ENCODE measurements at places on chromosomes 2 and 18. TPM values are rescaled to one million over a fixed set of nuclear protein-coding genes. Genes with fewer than 3 reads are reported as not detected.

The ERCC3 gene
- polyA plus RNA-seq: 16.4 TPM

The ACTG2 gene
- 17.1 TPM for polyA plus RNA-seq

The LBX2 gene
- 1.3 TPM for polyA plus RNA-seq

The CFAP53 gene
- 0.04 TPM for polyA plus RNA-seq

The ABHD1 gene
- polyA plus RNA-seq: 0.79 TPM

The TACR1 gene
- polyA plus RNA-seq: 0.18 TPM

The STAT4 gene
- 3.9 TPM for polyA plus RNA-seq

The RAPGEF4 gene
- polyA plus RNA-seq: 2.7 TPM

The SCN9A gene
- polyA plus RNA-seq: 0.45 TPM

The CHN1 gene
- 3.0 TPM for polyA plus RNA-seq

The CDK15 gene
- polyA plus RNA-seq: 0.58 TPM

The GKN2 gene
- polyA plus RNA-seq: 0.41 TPM

The CACNB4 gene
- 0.45 TPM for polyA plus RNA-seq

The HOXD9 gene
- polyA plus RNA-seq: 5.3 TPM

The SP5 gene
- polyA plus RNA-seq: not detected

The GPR45 gene
- polyA plus RNA-seq: not detected

The ASPRV1 gene
- 2.4 TPM for polyA plus RNA-seq

The NAT8 gene
- not detected for polyA plus RNA-seq

The ECEL1 gene
- 0.68 TPM for polyA plus RNA-seq

The ASIC4 gene
- polyA plus RNA-seq: 0.02 TPM

The ZNF512 gene
- polyA plus RNA-seq: 18.8 TPM

The FAM110C gene
- polyA plus RNA-seq: 9.9 TPM

The IL1R1 gene
- polyA plus RNA-seq: 20.6 TPM
